Activated CD4-positive, alpha-beta T cell treated with anti-CD3 and anti-CD28 coated beads, Interleukin-2, amount 10 ng/mL, durations not matched to agents 24 days and 14 days (primary cell): ENCODE measurements at places on chromosomes 7 and 10. TPM values are rescaled to one million over a fixed set of nuclear protein-coding genes. Genes with fewer than 3 reads are reported as not detected.

- no peak for DNase-seq
Measured at GRCh38 chr10:101772895-101773761, 2.8 kb downstream of the FGF8 start.

GRCh38 chr10:37865957-37866803 is 8.8 kb upstream of the ZNF248 start:
- no peak for DNase-seq

GRCh38 chr7:115116773-115117715 is 195.2 kb downstream of the MDFIC start:
- no peak for DNase-seq

SSC4D gene
- 0.77 and 0.80 TPM in 2 replicates for total RNA-seq

LRIT1 gene
- not detected in 2 replicates for total RNA-seq

CYP3A5 gene
- total RNA-seq, result not detected in 2 replicates

OR6V1 gene
- total RNA-seq, result not detected in 2 replicates

GBX1 gene
- not detected in 2 replicates for total RNA-seq
